ENCODE measurements at places on chromosomes 11 and 22. TPM values are rescaled to one million over a fixed set of nuclear protein-coding genes. Genes with fewer than 3 reads are reported as not detected.
A peak's percentile ranks its signal among the peaks of the same experiment; 100 is the strongest.

GRCh38 chr11:76269247-76269646 lies 62.9 kb upstream of the WNT11 start:
- H3K27me3 ChIP-seq: no peaks in the 10 kb centered on the region
- H3K4me3 ChIP-seq: no peak overlapping the region
- peaks cover 5% of the 10 kb centered on the region for H3K4me1 ChIP-seq
- H3K36me3 ChIP-seq: no peaks in the 10 kb centered on the region

DNA sequence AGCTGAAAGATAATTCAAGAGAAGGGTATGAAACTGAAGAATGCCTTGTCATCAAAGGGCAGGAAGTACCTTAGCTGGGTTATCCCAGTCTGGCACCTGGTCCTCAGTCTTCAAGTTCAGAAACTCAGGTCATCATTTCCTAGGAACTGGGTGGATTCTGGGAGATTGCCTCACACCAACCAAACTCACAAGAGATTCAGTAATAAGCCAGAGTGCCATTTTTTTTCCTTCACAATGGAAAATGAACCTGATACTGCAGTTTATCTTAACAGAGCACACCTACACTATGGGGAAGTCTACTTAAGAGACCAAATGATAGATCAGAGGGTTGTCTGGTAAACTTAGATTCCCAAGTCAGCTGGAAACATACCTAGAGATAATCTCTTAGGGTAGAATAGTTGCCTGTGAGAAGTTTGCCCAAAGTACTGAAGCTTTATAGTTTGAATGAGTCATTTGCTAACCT lies 3.8 kb upstream of the BUD13 start:
- peaks cover 32% of the 10 kb centered on the region for H3K36me3 ChIP-seq
- no peak overlapping the region for H3K27ac ChIP-seq
- no peak for DNase-seq
- no peak overlapping the region for H3K4me3 ChIP-seq
- H3K27me3 ChIP-seq: no peaks in the 10 kb centered on the region

The ARHGAP8 gene
- 1.3 TPM for total RNA-seq

DNA sequence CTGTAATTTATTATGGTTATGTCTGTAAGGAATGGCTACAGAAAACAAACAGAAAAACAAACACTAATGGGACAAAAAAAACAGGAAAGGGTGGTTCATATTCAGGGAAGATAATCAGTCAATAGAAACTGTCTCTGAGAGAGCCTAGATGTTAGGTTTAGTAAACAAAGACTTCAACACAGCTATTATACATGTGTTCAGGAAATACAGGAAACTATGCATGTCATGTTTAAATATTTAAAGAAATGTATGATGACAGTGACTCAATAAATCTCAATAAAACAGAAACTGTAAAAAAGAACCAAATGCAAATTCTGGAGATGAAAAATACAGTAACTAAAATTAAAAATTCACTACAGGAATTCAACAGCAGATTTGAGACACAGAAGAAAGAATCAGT lies 76.0 kb downstream of the PACS1 start:
- no peak overlapping the region for H3K27ac ChIP-seq
- no peak overlapping the region for H3K4me3 ChIP-seq
- no peak for DNase-seq
- H3K27me3 ChIP-seq: no peaks in the 10 kb centered on the region
- peaks cover 19% of the 10 kb centered on the region for H3K4me1 ChIP-seq
- no peaks in the 10 kb centered on the region for H3K36me3 ChIP-seq

DNA sequence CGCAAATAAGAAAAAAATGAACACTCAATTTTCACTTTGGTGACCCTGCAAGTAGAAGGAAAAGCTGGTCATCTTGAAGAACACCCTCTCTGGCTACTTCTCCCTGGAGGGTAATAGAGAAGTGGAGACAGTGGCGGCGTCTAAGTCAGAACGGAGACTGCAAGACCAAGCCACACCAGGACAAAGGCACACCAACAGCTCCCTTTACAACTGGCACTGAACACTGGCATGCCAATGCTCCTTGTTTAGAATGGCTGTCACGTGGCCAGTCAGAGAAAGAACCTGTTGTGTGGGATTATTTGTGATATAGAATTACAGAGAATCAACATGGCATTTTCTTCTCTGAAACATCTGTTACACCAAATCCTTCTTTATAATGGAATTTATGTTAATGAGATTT lies 61.3 kb upstream of the YPEL1 start:
- no peak for DNase-seq
- H3K27ac ChIP-seq: no peak overlapping the region
- no peaks in the 10 kb centered on the region for H3K27me3 ChIP-seq

GRCh38 chr11:62145261-62145871 lies 21.6 kb downstream of the INCENP start:
- peaks cover 16% of the 10 kb centered on the region for H3K36me3 ChIP-seq
- no peaks in the 10 kb centered on the region for H3K27me3 ChIP-seq
- no peak for DNase-seq
- no peak overlapping the region for H3K27ac ChIP-seq

The TRIM6 gene
- 5.5 TPM for total RNA-seq

DNA sequence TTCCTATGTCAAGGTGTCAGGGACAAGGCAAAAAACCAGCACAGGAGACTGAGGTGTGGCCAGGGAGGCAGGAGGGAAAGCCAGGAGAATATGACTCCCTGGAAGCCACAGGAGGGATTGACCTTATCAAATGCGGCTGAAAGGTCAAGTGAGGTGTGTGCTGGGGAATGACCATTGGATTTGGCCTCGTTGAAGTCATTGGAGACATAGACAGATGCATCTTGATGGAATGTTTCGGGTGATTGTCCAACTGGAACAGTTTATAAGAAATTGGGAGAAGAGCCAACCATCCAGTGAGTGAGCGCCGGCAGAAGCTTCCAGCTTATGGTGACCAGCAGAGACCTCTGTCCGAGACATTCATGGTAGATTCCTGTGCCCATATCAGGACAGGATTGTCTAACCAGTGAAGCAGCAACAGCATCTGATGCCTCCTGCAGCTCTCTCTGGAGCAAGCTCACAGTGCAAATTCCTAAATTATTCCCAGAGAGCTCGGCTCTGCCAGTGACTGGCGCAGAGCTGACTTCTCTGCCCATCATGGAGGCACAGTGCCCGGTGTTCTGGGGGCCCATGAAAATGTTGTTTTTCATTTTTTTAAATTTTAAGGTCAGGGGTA lies 95.4 kb downstream of the MYO18B start:
- DNase-seq: no peak
- no peak overlapping the region for H3K4me3 ChIP-seq
- no peaks in the 10 kb centered on the region for H3K27me3 ChIP-seq
- H3K36me3 ChIP-seq: peaks cover 41% of the 10 kb centered on the region

GRCh38 chr11:44767421-44767820 lies 40.7 kb downstream of the TSPAN18 start:
- H3K4me1 ChIP-seq: peaks cover 44% of the 10 kb centered on the region
- H3K27me3 ChIP-seq: no peaks in the 10 kb centered on the region
- H3K36me3 ChIP-seq: no peaks in the 10 kb centered on the region
- DNase-seq: no peak

- H3K4me3 ChIP-seq: no peak overlapping the region
- peaks cover 6% of the 10 kb centered on the region for H3K36me3 ChIP-seq
- H3K27ac ChIP-seq: no peak overlapping the region
- DNase-seq: peak; percentile 66
- no peaks in the 10 kb centered on the region for H3K27me3 ChIP-seq
- peaks cover 9% of the 10 kb centered on the region for H3K4me1 ChIP-seq
Observed at GRCh38 chr11:78228467-78228866, 39.7 kb downstream of the USP35 start.

- no peaks in the 10 kb centered on the region for H3K36me3 ChIP-seq
- no peak for DNase-seq
- no peaks in the 10 kb centered on the region for H3K27me3 ChIP-seq
- H3K27ac ChIP-seq: no peak overlapping the region
Observed at GRCh38 chr11:65151331-65151899, 17.1 kb upstream of the SYVN1 start.

The FAT3 gene
- 3.4 TPM for total RNA-seq

The SLC15A3 gene
- total RNA-seq: 2.1 TPM

The PHOX2A gene
- total RNA-seq: 0.92 TPM

The SLC7A4 gene
- 4.0 TPM for total RNA-seq

The CHRNA10 gene
- 1.4 TPM for total RNA-seq

GRCh38 chr11:90556606-90557005 lies 333.8 kb upstream of the CHORDC1 start:
- no peak overlapping the region for H3K4me3 ChIP-seq
- peak overlapping the region; percentile 68 for H3K27ac ChIP-seq
- H3K4me1 ChIP-seq: peaks cover 12% of the 10 kb centered on the region

DNA sequence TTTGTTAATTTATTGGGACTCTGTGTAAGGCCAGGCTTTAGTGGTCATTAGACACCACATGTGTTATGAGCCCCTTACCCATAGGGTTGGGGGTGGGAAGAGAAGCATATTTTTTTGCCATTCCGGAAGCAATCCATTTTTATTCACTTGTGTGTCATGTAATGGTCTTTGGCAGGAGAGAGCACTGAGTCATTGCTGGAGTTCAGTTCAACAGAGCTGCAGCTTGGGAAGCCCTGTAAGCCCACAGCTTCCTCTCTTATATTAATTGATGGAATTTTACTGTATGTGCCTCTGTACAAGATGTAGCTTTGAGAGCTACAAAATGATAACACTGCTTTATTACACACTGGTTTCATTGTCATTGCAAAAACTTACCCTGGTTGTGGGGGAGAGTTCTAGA lies 177.3 kb upstream of the SORL1-AS1 start:
- H3K4me3 ChIP-seq: no peak overlapping the region
- peak; percentile 84 for DNase-seq
- no peaks in the 10 kb centered on the region for H3K4me1 ChIP-seq
- no peaks in the 10 kb centered on the region for H3K27me3 ChIP-seq
- no peak overlapping the region for H3K27ac ChIP-seq
- H3K36me3 ChIP-seq: no peaks in the 10 kb centered on the region

The HRAS gene
- total RNA-seq: 49.6 TPM

DNA sequence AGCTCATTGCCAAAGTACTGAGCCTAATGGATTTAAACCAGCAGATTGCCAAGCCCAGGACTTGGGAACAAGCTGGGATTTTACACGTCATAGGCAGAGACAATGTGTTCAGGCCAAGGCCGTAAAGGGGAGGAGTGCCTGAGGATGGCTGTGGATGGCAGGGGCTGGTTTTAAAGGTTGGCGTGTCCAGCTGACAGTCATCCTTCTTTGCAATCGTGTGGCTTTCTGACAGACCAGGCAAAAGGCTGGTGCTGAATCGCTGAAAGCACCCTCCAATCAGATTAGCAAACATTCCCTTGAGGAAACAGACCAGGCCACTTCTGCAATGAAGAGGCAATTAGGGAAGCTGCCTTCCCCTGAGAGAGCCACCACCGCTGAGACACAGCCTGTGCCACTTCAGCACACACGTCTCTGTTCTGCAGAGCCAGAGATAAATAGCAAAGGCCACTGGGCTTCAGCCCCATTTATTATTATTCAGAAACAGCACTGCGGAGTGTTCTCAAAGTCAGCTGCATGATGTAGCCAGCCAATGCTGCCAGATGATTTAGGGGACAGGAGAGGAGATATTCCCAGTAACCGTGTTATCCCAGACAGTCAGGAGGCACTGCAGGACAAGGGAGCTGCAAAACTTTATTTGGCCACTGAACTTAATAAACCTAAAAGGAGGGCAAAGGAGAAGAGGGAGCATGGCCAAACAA lies 54.2 kb upstream of the CSNK2A3 start:
- no peak overlapping the region for H3K27ac ChIP-seq
- no peak overlapping the region for H3K4me3 ChIP-seq
- H3K4me1 ChIP-seq: peaks cover 15% of the 10 kb centered on the region
- peaks cover 23% of the 10 kb centered on the region for H3K27me3 ChIP-seq
- H3K36me3 ChIP-seq: no peaks in the 10 kb centered on the region
- peak; percentile 66 for DNase-seq

GRCh38 chr11:9750551-9750950 lies 86.7 kb downstream of the SWAP70 start:
- H3K27me3 ChIP-seq: no peaks in the 10 kb centered on the region
- DNase-seq: no peak
- H3K4me3 ChIP-seq: no peak overlapping the region

GRCh38 chr11:118312328-118312727 lies 7.8 kb downstream of the CD3E start:
- no peak overlapping the region for H3K27ac ChIP-seq
- H3K4me1 ChIP-seq: no peaks in the 10 kb centered on the region
- no peak overlapping the region for H3K4me3 ChIP-seq
- no peak for DNase-seq
- no peaks in the 10 kb centered on the region for H3K36me3 ChIP-seq

GRCh38 chr22:45720839-45721378 lies 49.3 kb downstream of the ATXN10 start:
- H3K27me3 ChIP-seq: no peaks in the 10 kb centered on the region
- no peak overlapping the region for H3K4me3 ChIP-seq
- H3K36me3 ChIP-seq: peaks cover 21% of the 10 kb centered on the region
- peak overlapping the region; percentile 36 for H3K27ac ChIP-seq
- no peaks in the 10 kb centered on the region for H3K4me1 ChIP-seq
- DNase-seq: no peak

GRCh38 chr11:114196997-114197703 lies 99.0 kb upstream of the NNMT start:
- no peak overlapping the region for H3K4me3 ChIP-seq
- no peaks in the 10 kb centered on the region for H3K36me3 ChIP-seq
- no peak for DNase-seq
- no peak overlapping the region for H3K27ac ChIP-seq
- no peaks in the 10 kb centered on the region for H3K27me3 ChIP-seq

The FEN1 gene
- 13.5 TPM for total RNA-seq
